ENCODE measurements at places on chromosomes 3 and 15.

- peak; percentile 22 for DNase-seq
These were observed 563 bp downstream of the ARL6IP5 start for GRCh38 chr3:69085168-69085832.

- DNase-seq, result no peak
These were observed 209.8 kb upstream of the RBMS3 start for GRCh38 chr3:29070959-29071634.

DNA sequence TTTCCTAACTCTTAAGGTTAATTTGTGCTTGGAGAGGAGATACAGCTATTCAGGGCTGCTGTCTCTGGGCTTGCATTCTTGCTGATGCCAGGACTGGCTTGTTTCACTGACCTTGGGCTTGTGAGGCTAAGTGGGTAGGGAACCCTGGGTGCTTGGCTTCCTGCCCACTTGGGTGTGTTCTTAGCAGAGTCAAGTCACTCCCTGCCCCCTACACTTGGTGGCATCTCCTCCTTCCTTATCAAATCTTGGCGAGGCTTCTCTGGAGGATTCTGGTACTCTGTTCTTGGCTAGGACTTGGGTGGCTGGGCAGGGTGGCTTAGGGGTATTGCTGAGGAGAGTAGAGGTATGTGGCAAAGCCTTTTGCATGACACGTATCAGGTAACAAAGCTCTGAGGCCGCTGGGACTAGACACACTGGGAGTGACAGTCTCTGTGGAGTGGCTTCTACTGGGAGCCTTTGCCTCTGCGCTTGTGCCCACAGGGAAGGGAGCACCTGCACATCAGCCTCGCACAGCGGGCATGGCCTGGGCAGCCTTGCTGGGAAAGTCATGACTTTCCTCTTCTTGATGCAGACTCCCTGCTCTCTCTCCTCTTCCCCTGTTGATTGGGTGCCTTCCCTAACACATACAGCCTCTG, 41.8 kb downstream of the CHCHD6 start:
- no peak for DNase-seq

GRCh38 chr3:47950453-47951169, 65.6 kb downstream of the MAP4 start:
- no peak for DNase-seq

- peak; percentile 62 for DNase-seq
These were observed 35.1 kb upstream of the EIF3J start for GRCh38 chr15:44501768-44502366.

- no peak for DNase-seq
These were observed 17.1 kb downstream of the MCF2L2 start for GRCh38 chr3:183411216-183411922.

DNA sequence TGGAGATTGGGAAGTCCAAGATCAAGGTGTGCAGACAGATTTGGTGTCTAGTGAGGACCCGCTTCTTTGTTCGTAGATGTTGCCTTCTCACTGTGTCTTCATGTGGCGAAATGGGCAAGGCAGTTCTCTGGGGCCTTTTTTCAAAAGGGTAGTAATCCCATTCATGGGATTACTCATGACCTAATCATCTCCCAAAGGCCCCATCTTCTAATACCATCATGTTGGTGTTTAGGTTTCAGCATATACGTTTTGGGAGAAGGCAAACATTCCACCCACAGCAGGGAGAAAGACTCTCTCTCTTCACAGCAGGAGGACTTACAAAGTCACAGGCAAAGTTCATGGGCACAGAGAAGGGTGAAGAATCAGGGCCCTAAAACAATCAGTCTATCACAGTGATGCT, 252.1 kb downstream of the RPLP1 start:
- no peak for DNase-seq

- no peak for DNase-seq
These were observed 25.6 kb upstream of the ACAP2 start for GRCh38 chr3:195468391-195468776.

- DNase-seq, result no peak
These were observed 131.1 kb upstream of the BFSP2 start for GRCh38 chr3:133268726-133269134.

- peak; percentile 40 for DNase-seq
These were observed 70.9 kb downstream of the IGF1R start for GRCh38 chr15:98719137-98719740.

DNA sequence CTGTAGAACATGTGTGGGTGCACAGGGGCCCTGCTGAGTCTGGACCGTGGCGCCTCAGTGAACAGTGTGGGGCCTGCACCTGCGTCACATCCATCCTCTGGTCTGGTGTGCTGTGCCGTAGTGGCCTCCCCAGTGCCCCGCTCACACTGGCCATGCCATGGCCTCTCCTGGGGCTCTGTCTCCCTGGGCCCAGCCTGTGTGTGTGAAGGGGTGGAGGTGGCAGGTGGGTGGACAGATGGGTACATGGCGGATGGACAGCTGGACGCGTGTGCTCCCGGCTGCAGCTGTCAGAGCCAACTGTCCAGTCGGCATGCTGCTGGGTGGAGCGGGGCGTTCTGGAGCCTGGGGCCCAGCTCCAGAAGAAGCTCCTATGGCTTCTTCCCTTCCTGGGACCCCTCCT, 17.8 kb downstream of the PLXNA1 start:
- DNase-seq, result no peak

DNA sequence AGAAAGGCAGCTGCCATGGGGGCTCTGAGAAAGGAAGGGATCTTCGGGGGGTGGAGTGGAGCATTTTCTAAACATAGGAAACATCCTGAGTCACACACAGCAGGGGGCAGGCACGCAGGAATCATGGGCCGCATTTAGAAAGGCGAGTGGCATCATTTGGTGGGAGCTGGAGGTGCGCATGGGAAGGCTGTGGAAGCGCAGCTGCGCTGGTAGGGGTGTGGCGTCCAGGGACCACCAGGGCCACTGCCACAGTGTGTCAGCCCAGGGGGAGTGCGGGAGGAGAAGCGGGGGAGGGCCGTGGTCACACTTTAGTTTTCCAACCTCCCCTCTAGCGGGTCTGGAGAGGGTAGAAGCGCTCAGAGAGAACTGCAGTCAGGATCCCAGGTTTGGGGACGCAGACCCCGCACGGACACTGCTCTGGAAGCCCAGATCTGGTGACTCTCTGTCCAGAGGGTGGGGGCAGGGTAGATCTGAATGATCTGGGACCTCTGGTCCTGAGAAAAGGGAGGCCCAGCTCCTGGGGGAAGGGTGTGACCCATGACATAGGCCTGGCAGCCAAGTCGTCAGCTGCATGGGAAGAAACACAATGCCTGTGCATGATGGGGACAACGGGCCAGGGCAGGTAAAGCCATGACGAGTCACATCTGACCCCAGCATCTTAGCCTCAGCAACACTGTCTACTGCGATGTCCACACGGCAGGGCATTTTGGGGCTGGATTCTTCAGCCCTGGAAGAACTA, 88.0 kb upstream of the IQSEC1 start:
- no peak for DNase-seq

GRCh38 chr3:49906073-49906743, 2.5 kb upstream of the MST1R start:
- peak; percentile 46 for DNase-seq

- DNase-seq, result no peak
These were observed 873.5 kb downstream of the OTOL1 start for GRCh38 chr3:162370141-162370540.

DNA sequence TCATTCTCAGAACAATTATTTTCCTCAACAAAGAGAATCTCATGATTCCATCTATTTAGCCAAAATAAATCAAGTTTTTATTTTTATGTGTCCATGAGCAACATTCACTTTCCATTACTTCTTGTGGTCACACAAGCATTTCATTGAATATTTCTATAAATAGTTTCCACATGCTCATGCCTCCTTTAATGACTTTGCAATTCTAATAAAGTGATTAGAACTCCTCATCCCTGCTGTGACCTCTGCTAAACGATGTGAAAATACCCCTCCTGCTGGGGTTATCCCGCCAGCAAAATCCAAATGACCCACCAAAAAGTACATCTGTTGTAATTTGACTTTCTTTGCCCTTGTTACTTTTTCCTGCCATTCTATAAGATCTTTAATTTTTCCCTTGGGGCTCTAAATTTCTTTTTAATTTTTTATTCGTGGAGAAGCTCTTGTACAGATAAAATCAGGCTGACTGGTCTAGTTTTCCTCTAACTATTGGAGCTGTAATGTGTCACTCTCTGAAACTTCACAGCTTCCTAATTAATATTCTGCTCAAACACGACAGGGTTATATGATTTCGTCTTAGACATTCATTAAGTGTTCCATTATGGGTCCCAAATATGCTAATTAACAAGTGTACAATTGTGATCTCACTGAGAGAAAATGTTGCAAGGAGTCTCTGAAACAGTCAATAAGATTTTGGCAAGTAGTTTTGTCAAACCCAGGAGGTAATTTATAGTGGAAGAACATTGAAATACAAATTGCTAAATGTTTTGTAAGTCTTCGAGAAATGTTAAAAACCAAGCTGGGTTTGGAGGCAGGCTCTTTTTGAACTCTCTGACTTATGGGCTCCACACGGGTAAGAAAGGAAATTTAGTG, 533.1 kb upstream of the NAALADL2 start:
- DNase-seq, result peak; percentile 95

- no peak for DNase-seq
These were observed 15.1 kb downstream of the THUMPD3 start for GRCh38 chr3:9377981-9378380.

- no peak for DNase-seq
These were observed 36.1 kb upstream of the ARHGEF26 start for GRCh38 chr3:154085071-154085470.

GRCh38 chr15:26864664-26865191, 2.1 kb upstream of the GABRA5 start:
- peak; percentile 58 for DNase-seq

DNA sequence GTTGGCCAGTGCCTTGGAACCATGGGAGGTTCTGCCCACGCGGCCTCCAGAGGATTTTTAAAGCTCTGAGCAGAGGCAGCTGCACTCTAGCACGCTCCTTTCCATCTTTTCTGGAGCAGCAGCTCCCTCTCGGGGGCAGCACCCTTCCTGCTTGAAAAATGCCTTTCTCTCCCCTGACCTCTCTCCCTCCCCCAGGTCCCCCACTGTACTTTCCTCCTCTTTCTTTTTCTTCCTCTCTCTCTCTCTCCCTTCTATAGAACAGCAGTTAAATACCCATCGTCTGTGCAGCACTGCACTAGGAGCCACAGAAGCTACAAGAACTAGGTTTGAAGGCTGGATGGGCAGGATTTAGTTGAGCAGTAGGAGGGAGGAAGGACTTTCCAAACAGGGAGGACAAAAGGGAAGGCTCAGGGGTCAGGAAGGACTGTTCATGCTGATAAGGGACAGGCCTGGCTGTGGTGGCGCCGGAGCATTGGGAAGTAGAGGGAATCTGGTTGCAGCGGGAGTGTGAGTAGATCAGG, 4.4 kb downstream of the ALPK3 start:
- DNase-seq, result no peak

DNA sequence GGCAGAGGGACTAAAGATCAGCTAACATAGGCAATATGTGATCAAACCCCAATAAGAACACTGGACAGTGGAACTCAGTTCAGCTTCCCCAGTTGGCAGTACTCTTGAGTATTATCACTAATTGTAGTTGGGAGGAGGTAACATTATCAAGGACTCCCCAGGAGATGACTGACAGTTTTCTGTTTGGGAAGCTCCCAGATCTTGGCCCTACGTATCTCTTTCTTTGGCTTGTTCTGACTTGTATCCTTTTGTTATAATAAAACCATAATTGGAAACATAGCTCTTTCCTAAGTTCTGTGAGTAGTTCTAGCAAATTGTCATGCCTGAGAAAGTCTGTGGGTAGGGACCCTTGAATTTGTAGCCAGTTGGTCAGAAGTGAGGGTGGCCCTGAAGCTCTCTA, 316.4 kb downstream of the ZNF621 start:
- no peak for DNase-seq
